Cortex of kidney (tissue), 1 donor: ENCODE measurements at places on chromosomes 7 and 10.

DNA sequence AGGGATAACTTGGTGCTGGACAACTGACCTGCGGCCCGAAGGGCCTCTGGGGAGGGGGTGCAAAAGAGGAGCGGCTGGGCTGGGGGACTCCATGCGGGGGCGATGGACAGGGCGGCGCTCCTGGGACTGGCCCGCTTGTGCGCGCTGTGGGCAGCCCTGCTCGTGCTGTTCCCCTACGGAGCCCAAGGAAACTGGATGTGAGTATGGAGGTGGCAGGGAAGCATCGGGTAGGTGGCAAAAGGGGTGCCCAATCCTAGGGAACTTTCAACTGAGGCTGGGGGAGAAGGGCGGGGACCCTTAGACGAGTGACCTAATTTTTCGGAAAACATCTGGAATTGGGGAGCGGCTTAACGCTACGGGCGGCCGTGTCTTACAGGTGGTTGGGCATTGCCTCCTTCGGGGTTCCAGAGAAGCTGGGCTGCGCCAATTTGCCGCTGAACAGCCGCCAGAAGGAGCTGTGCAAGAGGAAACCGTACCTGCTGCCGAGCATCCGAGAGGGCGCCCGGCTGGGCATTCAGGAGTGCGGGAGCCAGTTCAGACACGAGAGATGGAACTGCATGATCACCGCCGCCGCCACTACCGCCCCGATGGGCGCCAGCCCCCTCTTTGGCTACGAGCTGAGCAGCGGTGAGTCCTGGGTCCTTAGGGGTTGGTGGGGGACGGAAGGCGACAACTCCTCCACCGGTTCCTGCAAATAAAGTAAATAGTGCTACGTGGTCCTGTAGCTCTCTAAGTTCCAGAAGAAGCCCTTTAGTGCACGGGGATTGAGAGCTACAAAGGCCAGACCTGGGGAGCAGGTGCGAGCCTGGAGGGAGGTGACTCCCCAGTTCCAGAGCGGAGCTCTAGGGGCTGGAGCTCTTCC is 622 bp downstream of the WNT16 start:
- DNase-seq = no peak

DNA sequence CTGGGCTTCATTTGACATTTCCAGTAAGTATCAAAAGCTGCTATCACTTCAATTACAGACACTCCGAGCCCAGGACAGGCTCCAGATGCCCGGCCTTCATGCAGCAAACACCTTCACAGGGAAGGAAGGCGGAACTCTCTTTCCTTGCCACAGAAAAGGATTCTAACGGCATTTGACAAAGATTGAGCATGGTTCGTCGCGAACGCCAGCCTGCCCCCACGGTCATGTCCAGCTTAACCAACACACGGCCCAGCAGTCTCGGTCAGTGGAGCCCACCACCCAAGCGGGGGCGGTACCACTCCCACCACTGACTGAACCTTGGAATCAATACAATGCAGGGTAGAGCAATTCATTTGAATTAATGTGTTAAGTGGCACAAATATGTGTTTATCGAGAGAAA is 607.2 kb downstream of the DNAJB6 start:
- DNase-seq = no peak

- no peak for DNase-seq
Observed at GRCh38 chr7:149489391-149490024, 8.1 kb downstream of the ZNF746 start.

- no peak for DNase-seq
Observed at GRCh38 chr10:9243941-9244411, 1189.5 kb downstream of the GATA3 start.

DNA sequence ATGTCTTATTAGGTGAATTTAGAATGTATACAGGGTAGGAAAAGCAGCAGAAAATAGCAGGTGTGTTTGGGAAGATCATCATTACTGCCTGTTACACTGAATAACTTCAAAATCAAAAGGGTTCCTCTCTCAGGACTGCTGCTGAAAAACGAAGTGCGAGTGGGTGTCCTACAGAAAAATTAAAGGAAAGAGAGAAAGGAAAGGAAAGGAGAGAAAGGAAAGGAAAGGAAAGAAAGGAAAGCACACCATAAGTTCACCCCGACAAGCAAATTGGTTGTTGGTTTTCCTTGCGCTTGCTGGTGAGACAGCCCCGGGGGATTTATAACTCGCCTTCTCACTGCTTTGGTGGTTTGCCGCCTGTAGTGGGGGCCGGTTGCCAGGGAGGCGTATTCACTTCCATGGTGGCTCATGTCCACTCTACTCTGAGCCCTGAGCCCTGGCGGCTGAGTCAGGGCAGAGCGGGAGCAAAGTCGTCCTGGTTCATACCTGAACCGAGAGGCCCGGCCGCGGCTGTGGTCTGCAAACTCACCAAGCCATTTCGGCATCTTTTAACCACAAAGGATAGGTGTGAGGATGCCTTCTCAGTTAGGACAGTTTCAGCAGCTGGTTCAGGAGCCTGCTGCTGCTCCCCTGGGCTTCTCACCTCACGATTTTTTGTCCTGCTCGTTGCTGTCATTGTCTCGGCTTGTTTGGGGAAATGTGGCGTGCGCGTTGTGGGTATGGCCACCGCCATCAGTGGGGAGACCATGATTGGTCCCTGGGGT is 26.1 kb downstream of the INPP5A start:
- DNase-seq = no peak

GRCh38 chr7:95622001-95622549 is 25.8 kb upstream of the PDK4 start:
- no peak for DNase-seq

DNA sequence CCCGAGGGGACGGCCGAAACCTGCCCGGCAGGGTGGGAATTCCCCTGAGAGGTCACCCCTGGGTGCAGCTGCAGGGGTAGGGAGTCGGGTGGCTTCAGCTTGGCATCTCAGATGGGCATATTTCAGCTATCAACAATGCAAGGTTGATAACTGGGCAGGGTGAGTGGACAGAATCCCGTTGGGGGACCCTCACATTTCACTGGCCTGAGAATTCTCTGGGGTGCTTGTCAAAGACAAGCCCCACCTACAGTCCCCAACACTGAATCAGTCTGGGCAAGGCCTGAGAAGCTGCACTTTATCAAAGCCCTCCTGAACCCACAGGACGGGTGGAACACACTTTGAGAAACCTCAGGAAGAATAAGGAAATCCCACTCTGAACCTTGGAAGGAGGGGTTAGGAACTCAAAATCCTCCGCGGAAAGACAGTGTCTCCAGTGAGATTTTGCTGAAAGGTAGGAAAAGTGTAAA is 3.1 kb downstream of the RGS10 start:
- DNase-seq = no peak
